CD14-positive monocyte (primary cell): ENCODE measurements at places on chromosomes 1 and 21.

- no peak for DNase-seq
Measured at GRCh38 chr1:217133958-217134856, 411.0 kb upstream of the ESRRG start.

- no peak for DNase-seq
Measured at GRCh38 chr1:164518692-164519332, 40.2 kb upstream of the PBX1 start.

GRCh38 chr1:208153386-208153785, 90.8 kb downstream of the PLXNA2 start:
- no peak for DNase-seq

DNA sequence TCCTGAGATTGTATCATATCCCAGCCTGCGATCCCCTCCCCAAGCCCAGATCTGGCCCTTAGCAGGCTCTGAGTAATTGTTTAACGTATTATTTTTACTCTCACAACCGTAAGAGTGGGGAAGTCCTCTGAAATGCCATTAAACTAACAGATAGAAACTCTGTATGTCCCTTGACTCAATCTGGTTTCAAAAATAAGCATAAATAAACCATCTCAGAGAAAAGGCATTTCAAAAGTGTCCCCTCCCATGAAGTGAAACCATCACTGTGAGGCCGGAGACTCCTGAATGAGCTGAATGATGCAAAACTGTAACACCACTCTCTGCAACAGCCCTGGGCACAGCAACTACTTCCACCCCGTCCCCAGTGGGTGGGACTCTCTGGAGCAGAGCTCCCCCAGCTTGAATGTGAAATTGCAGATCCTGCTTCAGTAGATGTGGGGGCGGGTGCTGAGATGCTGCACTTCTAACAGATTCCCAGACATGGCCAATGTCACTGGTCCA, 104.1 kb downstream of the SYF2 start:
- DNase-seq = no peak

GRCh38 chr1:27192039-27192529, 37.2 kb upstream of the SLC9A1 start:
- peak; percentile 66 for DNase-seq
